ENCODE measurements at places on chromosomes 5 and 9. TPM values are rescaled to one million over a fixed set of nuclear protein-coding genes. Genes with fewer than 3 reads are reported as not detected.

DNA sequence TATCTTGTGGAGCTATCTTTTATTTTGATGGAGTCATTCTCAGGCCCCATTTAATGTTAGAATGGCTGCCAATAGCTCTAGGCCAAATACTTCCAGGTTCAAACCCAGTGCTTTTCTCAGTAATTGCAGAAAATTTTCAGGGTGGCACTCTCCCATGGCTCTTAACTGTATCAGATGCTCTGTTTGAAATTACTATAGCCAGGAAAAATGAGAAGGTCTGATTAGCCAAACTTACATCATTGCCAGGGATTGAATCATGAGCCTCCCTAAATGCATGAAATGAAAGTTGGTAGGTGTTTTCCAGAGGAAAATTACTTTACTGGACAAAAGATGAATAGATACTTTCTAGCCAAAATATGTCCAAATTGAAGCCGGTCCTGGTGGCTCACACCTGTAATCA lies 404.8 kb downstream of the MAT2B start:
- no peaks in the 10 kb centered on the region for H3K27me3 ChIP-seq
- no peak overlapping the region for H3K4me3 ChIP-seq
- no peak overlapping the region for H3K27ac ChIP-seq
- H3K4me1 ChIP-seq = no peaks in the 10 kb centered on the region

GRCh38 chr5:45385321-45386058 lies 310.7 kb downstream of the HCN1 start:
- no peak overlapping the region for H3K4me3 ChIP-seq
- no peak for DNase-seq
- no peaks in the 10 kb centered on the region for H3K36me3 ChIP-seq

- no peak overlapping the region for H3K4me3 ChIP-seq
- H3K27ac ChIP-seq = no peak overlapping the region
- no peaks in the 10 kb centered on the region for H3K4me1 ChIP-seq
These were observed 694.3 kb downstream of the NR2F1-AS1 start for GRCh38 chr5:92886751-92887150.

DNA sequence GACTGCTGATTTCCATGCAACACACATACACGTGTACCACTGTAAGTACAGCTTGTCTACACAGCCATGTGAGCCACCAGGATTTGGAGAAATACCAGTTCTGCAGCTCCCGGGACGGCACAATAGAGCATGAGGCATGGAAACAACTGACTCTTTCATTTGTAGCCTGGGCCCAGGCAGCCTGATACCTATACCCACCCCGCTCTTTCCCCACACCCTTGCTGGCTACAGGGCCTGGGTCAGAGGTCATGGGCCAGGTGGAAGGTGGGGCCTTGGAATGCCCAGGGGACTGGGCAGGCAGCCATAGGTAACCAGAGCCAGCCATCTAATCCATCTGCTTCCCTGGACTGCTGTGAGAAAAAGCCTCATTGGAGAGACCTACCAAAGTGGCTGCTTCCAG lies 39.0 kb upstream of the ZSWIM6 start:
- H3K27ac ChIP-seq = no peak overlapping the region
- no peaks in the 10 kb centered on the region for H3K36me3 ChIP-seq
- no peaks in the 10 kb centered on the region for H3K4me1 ChIP-seq
- DNase-seq = no peak

Gene ANKRD20A1
- total RNA-seq = 0.07 TPM
